ENCODE measurements at places on chromosomes 1 and 21. TPM values are rescaled to one million over a fixed set of nuclear protein-coding genes. Genes with fewer than 3 reads are reported as not detected.

PERM1 gene
- total RNA-seq = not detected

TGFBR3 gene
- total RNA-seq = 2.2 TPM

CHODL gene
- under 0.01 TPM for total RNA-seq

CALML6 gene
- 0.93 TPM for total RNA-seq

CFHR4 gene
- not detected for total RNA-seq

HTR1D gene
- 0.07 TPM for total RNA-seq

S100B gene
- not detected for total RNA-seq

SYT11 gene
- 0.34 TPM for total RNA-seq

ZYG11A gene
- total RNA-seq = 0.07 TPM

HCRTR1 gene
- not detected for total RNA-seq

CNR2 gene
- not detected for total RNA-seq

TMEM240 gene
- total RNA-seq = 0.71 TPM

LAPTM5 gene
- under 0.01 TPM for total RNA-seq

NES gene
- under 0.01 TPM for total RNA-seq

PIGR gene
- total RNA-seq = 14.5 TPM

NKAIN1 gene
- total RNA-seq = not detected

COL6A1 gene
- total RNA-seq = 1.0 TPM

CSF1 gene
- total RNA-seq = 11.7 TPM

AGBL4 gene
- not detected for total RNA-seq

CRP gene
- total RNA-seq = not detected

CFHR1 gene
- not detected for total RNA-seq

DNALI1 gene
- total RNA-seq = under 0.01 TPM

SYPL2 gene
- total RNA-seq = not detected

EPHA2 gene
- total RNA-seq = 184 TPM

TGFB2 gene
- 20.4 TPM for total RNA-seq

PLCH2 gene
- 141 TPM for total RNA-seq

CTNNBIP1 gene
- 88.7 TPM for total RNA-seq

SLC9C2 gene
- not detected for total RNA-seq

TRNP1 gene
- total RNA-seq = 10.7 TPM

ZRANB2 gene
- 57.9 TPM for total RNA-seq

Measured in nasal cavity respiratory epithelium epithelial cell of viscerocranial mucosa (primary cell).